ENCODE measurements at places on chromosomes 6 and 20. TPM values are rescaled to one million over a fixed set of nuclear protein-coding genes. Genes with fewer than 3 reads are reported as not detected.

DNA sequence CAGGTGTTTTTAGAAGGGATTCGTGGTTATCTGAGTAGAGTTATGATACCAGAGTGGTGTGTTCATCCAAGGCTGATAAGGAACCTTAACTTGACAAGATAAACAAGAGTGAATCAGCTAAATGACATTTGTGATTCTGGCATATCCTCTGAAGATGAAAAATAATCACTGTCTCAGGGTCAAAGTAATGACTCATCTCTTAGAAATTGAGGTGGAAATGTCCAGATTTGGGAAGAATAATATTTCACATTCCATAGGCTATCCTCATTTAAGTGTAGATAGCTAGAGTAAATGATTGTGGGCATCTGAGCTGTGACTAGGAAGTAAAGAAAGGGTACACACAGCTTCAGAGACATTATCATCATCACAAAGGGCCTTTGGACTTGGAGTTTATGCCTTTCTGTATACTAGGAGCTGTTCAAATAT lies 255.7 kb downstream of the GJA1 start:
- DNase-seq, result peak; percentile 41

DNA sequence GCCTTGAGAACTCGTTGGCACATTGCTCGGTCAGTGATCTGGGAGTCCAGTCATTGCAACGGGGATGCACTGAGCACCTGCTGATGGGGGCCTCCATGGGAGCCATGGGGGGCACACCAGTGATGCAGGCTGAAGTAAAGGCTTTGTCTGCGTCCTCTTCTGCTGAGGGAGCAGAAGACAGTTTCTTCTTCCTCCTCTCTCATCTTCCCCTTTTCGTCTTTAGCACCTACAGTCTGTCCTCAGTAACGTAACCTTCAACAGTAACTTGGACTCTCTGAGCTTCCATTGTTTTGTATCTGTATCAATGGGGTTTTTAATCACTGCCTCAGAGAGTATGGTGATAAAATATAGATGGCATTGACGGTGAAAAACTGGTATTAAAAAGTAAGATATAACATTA lies 240.0 kb downstream of the TMEM242 start:
- DNase-seq, result no peak

GRCh38 chr20:58008413-58008812 lies 220.0 kb downstream of the ANKRD60 start:
- no peak for DNase-seq

DNA sequence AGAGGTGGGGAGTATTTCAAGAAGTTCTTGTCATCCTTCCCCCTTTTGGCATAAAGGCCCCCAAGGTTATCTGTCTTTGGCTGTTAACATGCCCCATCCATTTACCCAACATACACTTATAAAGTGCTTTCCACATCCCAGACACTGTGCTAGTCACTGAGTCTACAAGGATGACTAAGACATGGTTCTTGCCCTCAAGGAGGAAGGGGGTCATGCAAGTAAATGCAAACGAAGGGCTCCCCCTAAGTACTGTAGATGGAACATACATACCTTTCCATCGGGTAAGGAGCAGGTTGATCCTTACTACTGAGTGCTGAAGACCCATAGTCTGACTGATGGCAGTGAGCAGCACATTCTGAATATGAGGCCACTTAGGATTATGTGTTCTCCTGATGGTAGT lies 38.3 kb downstream of the HECA start:
- DNase-seq, result no peak

GRCh38 chr6:42032366-42032765 lies 18.0 kb upstream of the TAF8 start:
- DNase-seq, result no peak

DNA sequence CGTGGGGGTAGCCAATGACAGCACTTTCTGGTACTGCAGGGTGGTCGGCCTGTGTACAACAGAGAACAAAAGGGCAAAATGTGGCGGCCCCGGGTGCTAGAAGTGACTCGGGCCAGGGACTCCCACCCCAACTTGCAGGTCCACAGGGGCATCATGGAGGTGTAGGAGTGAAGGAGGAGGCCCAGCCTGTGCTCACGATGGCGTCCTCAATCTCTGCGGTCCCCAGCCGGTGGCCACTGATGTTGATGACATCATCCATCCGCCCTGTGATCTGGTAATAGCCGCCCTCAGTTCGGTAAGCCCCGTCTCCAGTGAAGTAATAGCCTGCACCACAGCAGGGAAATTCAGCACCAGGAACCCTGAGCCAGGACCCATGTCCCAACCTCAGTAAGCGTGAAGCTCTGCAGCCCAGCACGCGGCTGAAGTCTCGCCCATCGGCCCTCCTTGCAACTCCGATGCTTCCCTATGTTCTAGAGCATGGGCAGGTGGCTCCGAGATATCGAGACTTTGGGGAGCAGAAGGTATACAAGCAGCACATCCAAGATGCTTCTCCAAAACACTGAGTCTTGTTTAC lies 20.2 kb upstream of the APMAP start:
- DNase-seq, result no peak

Gene CCN2
- 177 TPM for total RNA-seq

DNA sequence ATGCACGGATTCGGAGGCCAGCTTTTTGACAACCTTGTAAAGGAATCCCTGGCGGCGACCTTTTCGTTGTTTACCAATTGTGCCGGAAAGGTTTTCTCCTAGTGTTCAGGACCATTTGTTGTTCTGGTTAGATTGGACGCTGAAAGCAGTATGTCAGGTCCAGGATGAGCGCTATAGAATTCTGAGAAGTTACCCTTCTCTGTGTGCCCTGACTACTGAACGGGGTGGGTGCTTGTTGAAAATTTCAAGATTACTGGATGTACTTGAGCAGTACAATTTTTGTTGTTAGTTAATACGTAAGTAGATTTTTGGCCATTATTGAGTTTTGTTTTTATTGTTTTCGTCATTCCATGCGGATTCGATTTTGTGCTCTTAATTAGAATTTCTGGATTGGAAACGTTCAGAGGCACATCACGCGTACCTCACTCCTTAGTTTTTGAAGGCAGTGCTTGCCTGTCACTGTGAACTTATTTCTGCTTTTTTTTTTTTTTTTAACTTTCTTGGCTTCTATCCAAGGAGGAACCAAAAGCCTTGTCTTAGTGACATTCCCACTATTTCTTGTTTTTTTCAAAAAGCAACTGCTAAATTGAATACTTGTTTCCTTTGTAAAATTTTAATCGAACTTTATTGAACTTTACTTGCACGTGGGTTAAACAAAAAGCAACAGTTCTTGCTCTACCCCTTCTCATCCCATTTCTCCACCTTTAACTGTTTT lies 898 bp downstream of the XRN2 start:
- no peak for DNase-seq

DNA sequence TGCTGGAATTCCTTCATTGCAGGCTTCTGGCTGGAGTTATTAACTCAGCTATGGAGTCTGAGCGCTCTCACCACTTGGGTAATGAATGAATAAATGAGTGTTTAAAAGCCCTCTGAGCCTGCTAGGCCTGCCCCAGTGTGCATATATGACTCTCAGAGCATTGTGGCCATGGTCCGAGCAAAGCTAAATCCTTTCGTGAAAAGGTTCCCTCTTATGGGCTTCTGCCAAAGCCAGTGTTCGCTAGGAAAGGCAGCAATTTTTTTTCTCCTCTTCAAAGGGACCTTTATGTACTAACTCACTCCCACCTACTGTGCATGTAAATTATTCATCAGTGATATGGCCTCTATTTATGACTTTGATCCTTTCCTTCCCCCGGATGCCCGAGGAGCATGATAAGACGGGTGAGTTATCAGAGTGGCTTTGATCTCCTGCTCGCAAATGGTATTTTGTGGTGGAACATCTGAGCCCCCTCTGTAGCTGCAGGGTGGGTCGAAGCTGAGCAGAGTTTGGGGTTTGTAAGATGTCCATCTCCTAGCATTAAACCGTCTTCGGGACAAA lies 88.6 kb downstream of the LINC00237 start:
- DNase-seq, result no peak

Gene MYCT1
- total RNA-seq, result under 0.01 TPM

- DNase-seq, result no peak
These were observed 474 bp downstream of the TPX2 start for GRCh38 chr20:31739550-31739977.

All from fibroblast of villous mesenchyme (primary cell).